ENCODE measurements at places on chromosomes 7 and 10.

DNA sequence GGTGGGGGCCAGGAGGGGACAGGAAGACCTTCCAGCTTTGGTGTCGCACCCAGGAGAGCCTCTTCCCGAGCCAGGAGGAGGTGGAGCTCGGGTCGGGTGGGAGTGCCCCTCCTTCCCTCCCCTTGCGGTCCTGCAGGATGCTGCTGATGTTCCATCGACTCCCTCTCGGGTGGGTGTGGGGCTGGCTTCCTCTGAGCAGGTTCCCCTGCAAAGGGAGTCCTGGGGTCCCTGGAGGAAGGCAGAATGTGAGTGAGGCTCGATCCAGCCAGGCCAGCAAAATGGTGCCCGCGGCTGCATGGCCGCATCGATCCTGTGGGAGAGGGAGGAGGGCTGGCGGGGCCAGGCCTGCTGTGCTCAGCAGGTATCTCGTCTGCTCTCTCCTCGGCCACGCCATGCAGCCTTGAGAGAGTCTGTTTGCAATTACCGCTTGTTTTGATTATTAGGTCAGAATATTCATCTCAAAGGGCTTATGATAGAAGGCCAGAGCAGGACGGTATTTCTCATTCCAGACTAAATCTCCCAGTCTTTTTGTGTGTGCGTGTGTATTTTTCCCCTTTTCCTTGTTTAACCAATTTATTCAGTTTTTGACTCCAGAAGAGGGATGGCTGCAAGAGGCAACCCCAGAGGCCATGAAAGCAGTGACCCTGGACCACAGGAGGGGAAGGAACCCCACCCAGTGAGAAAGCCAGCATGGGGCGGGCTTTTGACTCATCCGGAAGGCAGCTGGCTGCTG is 137.3 kb upstream of the ZMIZ1 start:
- no peak for DNase-seq

DNA sequence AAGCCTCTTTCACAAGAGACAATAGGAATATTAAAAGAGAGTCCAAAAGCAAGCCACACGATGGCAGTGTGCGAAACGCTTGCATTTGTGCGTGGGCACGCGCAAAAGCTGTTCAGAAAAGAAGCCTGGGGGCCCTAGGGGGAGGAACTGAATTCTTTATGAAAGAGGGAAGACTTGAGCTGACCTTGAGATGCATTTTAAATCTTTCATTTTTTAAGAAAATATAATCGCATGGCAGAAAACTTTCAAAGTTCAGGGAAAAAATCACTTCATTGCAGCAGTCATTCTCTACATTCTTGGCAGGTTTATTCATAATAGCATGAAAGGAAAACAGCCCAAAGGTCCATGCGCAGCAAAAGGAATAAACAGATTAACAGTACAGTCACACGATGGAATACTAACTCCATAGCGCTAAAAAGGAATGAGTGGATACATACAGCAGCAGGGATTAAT is 206.5 kb upstream of the PRKCQ start:
- peak; percentile 4 for DNase-seq

DNA sequence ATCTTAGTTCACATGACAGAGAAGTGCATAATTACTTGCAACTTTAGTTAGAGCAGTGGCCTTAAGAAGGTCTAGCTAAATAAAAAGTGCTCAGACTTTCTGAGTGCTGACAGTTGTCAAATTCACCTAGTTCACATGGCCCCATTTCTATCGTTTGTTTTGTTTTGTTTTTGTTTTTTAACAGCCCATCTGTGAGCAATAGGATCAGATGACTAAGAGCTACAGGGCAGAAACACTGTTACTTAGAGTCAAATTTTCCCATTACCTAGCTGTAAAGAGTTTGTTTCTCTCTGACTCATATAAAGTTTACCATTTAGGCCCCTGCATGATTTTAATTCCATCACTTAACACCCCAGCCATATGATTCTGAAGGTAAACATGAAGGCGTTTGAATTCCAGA is 18.8 kb downstream of the CAV1 start:
- DNase-seq = no peak

- no peak for DNase-seq
Measured at GRCh38 chr7:106129291-106129690, 17.2 kb upstream of the SYPL1 start.

DNA sequence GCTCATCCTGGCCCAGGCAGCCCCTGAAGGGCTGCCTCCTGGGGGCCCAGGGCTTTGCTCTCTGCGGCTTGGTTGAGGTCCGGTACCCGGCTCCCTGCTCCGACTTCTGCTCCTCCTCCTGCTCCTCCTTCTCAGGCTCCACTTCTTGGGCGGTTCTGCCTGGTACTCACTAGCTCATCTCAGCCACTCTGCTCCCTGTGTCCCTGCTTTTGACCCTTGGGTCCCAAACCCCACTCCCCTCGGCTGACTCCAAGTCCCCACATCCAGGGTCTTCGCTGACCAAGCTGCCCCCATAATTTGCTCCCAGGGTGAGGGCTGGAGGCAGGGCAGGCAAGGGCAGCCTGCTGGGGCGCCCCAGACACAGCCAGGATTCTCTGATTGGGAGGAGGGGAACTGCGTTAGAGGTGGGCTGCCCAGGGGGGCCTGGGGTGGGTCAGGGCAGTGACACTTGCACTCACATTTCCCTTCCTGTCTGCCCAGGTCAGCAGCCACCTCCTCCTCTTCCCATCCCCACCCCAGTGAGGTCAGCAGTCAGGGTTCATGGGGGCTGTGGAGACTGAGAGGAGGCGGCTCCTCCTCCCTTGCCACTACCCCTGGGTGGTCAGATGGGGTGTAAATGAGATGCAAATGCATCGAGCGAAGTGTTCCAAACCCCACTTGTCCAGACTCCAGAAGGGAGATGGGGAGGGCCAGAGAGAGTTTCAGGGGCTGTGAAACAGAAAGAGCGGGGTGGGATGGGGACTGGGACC is 2.2 kb downstream of the SMARCD3 start:
- no peak for DNase-seq

DNA sequence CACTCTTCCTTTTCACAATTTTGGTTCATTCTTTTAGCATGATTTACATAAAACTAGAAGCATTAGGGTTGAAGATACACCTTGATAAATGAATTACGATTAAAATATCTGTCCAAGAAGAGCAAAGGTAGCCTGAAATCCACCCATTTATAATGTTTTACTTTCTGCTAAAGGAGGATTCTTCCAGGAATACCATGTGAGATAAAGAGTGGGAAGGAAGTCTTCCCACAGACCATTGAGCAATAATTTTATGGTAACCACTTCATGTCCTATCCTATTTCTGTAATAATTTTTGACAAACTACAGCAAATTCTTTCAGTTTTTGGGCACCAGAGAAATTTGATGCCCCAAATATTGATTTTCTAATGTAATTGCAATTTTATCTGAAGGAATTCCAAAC is 150.6 kb upstream of the STEAP4 start:
- DNase-seq = no peak

DNA sequence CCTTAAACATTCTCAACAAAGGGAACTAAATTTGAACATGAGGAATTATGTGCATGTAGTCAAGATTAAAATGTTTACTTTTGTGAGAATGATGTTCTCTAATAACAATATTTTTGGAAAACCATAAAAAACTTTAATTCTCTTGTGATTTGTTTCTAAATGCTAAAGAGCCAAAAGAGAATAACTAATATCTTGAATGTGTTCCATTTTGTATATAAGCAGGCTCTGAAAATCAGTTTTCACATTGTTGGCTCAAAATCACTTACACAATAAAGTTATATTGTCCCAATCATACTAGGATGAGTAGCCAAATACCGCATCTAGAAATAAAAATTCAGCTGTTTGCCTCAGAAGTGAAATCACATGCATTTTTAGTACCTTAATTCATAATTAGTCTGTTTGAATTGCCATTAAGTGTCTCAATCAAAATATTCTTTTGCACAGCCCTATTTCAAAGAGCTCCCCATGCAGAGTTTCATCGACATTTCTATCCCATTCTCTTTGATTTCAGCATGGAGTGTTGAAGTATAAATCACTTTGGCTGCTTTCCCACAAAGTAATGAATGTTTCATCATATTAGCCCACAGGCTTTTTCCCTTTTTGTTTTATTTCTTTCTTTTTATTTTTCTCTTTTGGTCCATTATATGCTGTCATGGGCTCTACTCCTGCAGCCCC is 420.3 kb upstream of the POM121L12 start:
- DNase-seq = no peak

GRCh38 chr10:17427666-17428350 is 26.6 kb downstream of the ST8SIA6 start:
- no peak for DNase-seq

- no peak for DNase-seq
Measured at GRCh38 chr7:36180121-36180520, 27.1 kb downstream of the EEPD1 start.

DNA sequence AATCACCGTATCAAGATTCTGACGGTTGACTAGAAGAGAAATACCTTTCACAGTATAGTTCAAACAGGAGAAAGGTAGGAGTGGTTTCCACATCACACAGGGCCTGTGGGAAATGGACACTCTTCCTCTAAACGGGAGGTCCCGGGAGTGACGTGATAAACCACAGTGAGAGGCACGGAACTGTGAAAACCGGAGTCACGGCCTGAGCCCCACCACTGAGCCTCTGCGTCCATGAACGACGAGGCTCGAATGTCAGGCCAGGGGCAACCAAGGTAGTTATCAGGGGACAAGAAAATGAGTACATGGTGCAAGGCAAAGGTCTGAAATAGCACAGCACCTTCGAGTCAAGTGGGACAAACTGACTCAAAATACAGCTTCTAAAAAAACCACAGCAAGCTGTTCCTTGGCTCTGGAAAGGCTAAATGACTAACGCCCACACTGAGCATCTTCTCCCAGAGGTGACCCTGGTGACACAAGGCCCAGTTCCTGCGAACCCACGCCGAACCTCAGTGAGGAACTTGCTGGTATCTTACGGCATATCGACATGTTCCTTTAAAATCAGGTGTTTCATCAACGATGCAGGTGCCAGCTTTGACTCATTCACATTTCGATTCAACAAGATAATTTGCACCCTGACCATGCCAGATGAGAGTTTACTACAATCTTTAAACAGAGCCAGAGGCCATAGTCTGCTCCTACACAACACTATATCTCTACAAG is 99.3 kb downstream of the DIP2C start:
- no peak for DNase-seq

DNA sequence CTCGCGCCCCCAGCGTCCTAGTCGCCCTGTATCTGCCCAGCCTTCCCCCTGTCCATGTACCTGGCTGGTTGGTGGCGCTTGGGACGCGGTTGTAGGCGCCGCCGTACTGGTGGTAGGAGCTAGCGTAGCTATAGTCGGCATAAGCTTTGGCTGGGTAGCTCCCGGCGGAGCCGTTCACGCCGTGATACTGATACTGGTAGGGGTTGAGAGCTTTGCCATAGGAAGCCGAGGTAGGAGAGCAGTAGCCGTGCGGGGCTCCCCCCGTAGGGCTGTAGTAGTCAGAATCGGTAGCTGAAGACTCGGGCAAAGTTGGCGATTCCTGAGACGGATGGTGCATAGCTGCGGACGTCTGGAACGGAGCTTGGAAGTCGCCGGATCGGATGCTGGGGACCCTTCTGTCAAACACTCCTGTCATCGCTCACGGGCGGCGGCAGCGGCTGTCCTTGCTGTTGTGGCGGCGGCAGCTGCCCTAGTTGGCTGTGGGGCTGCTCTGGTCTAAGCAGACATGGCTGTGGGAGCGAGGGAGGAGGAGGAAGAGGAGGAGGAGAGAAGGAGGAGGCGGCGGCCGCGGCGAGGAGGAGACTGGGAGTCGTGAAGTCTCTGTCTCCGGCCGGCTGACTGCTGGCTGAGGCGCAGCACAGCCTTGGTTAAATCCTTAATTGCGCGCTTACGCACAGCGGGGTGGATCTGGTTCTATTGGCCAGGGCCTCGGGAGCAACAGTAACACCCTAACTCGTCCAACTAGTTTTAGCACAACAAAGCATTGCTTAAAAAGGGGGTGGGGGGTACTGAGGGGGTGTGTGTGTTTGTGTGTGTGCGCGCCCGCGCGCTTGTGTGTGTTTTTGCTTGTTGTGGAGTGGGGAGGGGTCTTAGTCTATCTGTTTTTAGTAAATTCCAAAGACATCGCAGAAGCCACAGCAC is at the start of gene DLX5:
DLX5 (minus strand) TSS at position 623 of the 921 bp plus-strand sequence; CDS start at position 415, 208 bp downstream.
- no peak for DNase-seq

DNA sequence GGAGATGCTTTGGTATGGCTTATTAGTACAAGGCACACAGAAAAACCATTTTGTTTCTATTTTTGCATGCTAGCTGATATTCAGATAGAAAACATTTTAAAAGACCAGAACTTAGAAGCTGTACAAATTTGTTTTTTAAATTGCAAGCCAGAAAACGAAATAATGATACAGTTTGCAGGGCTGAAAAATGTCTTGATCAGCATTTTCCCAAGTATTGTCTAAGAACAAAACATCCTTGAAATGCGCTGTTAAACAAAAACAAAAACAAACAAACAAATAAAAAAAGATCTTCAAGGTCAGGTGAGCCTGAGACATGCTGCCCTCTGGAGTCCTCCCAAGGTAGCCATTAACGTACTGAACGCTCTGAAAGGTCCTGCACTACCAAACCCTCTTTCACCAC is 98.3 kb downstream of the VIM start:
- DNase-seq = no peak

GRCh38 chr7:1915956-1916600 is 246.0 kb downstream of the ELFN1 start:
- no peak for DNase-seq

DNA sequence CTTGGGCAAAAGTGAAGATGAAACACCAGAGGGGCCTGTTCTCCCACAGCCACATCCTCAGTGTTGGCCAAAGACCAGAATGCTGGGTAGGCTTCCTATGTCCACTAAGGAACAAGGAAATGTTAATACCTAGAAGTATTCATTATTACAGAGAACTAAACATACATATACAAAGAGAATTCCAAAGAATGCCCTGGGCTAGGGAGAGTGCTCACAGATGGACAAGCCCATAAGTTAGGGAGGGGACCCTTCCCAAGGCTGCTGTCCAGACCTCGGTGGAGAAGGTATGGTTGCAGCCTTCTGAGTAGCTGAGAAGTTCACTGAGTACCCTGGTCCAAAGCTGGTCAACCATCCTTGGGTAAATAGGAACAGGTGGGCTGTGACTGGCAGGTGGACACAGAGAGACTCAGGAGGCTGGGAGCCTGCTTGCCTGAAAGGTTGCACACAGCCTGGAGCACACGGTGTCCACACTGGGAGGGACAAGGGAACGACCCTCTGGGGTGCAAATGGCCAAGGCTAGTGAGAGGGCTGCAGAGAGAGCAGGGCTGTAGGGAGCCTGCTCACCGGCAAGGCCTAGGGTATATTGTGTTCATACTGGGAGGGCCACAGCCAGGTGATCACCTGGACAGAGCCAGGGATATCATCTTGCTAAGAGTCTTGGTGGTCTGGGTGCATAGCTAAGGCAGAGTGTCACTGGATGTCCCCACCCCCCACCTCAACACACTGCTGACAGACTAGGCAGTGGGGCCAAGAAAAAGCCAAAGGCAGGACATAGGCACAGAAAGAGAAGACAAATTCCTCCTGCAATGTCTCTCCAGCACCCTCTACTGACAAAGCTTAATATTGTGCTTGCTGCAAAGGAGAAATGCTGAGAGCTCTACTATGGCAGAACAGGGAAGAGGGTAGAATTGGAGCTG is 40.3 kb downstream of the CPVL start:
- no peak for DNase-seq

Measured in hematopoietic multipotent progenitor cell (in vitro differentiated cells).